ENCODE measurements at places on chromosomes 4 and X.

DNA sequence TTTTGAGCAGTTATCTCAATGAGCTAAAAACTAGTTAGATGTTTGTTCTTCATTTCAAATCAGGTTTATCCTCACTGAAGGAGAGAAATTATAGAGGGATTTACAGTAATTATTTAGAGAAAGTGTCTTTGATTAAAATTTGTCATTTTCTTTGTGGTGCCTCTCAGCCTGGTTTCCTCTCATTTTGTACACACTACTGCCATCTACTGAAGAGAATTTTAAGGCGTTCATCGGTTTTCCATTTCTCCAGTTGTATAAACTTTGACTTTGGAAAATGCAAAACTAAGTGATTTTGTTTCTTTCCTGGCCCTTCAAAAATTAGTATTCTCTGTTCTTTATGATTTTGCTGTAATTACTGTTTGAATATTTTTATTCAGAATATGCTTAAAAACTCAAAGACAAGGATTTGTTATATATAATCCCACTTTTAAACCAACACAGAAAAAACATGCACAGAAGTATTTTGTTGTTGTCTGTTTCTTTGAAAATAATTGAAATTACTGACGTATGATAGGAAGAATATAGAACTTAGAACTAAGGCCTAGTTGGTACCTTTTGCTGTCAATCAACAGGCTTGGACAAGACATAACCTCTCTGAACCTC, 34.4 kb upstream of the ANXA3 start:
- no peak overlapping the region for H3K27ac ChIP-seq
- DNase-seq, result no peak
- no peaks in the 10 kb centered on the region for H3K36me3 ChIP-seq
- no peaks in the 10 kb centered on the region for H3K27me3 ChIP-seq

DNA sequence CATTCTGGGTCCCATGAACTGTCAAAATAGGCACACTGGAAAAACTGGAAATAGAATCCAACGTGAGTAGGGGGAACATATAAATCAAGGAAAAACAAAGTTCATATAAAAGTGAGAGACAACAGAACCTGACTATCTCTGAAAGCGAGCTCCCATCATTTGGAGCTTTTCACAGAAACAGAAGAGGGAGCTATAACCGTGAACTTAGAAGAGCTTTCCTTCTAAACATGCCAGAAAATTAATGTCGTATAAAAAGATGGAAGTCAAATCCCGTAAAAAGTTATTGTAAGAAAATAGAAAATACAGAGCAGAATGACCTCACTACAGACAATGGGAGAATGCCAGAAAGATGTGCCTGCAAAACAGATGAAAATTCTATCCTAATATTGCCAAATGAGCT, 23.9 kb upstream of the HSD17B10 start:
- H3K4me1 ChIP-seq, result no peaks in the 10 kb centered on the region
- no peak for DNase-seq
- no peaks in the 10 kb centered on the region for H3K27me3 ChIP-seq
- no peak overlapping the region for H3K4me3 ChIP-seq
- no peak overlapping the region for H3K27ac ChIP-seq

DNA sequence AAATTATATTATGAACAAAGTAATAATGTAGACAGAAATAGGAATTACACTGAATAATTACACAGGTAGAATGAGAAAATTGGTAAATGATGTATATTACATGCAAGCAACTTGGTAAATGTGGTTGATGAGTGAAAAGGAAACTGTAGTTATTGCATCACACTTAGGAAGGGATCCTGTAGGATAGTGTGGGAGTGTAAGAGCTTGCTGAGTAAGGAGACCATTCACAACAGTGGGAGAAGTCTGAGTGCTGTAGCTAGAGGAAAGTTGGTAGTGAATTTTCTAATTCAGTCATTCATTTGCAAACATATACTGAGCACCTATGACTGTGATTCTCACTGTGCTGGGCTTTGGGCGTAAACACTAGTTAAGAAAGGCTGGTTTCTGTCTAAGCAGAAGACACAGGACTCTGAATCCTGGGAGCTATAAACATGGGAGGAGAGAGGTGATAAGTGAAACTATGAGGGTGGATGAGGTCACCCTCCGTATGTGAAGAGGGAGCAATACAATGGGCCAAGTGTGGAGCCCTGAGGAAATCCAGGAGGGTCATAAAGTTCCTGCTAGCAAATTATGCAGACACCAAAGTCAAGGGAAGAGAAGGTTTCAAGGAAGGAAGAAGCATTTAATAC, 14.2 kb upstream of the CPE start:
- no peak overlapping the region for H3K27ac ChIP-seq
- H3K4me1 ChIP-seq, result no peaks in the 10 kb centered on the region
- no peak overlapping the region for H3K4me3 ChIP-seq
- no peaks in the 10 kb centered on the region for H3K36me3 ChIP-seq
- no peak for DNase-seq

- no peak overlapping the region for H3K27ac ChIP-seq
- no peaks in the 10 kb centered on the region for H3K27me3 ChIP-seq
- no peaks in the 10 kb centered on the region for H3K4me1 ChIP-seq
- H3K36me3 ChIP-seq, result no peaks in the 10 kb centered on the region
- no peak overlapping the region for H3K4me3 ChIP-seq
Observed at GRCh38 chr4:157057218-157057617, 18.7 kb upstream of the GLRB start.

Data from prostate gland (tissue), 2 donors.